ENCODE measurements at places on chromosomes 5 and 9.

GRCh38 chr5:34930870-34931269 lies 1.5 kb downstream of the DNAJC21 start:
- no peak for DNase-seq

GRCh38 chr9:38047301-38048251 lies 21.5 kb downstream of the SHB start:
- peak; percentile 95 for DNase-seq

GRCh38 chr9:131963072-131964030 lies 116.3 kb downstream of the MED27 start:
- no peak for DNase-seq

GRCh38 chr5:102845041-102845440 lies 89.9 kb downstream of the PAM start:
- DNase-seq = no peak

DNA sequence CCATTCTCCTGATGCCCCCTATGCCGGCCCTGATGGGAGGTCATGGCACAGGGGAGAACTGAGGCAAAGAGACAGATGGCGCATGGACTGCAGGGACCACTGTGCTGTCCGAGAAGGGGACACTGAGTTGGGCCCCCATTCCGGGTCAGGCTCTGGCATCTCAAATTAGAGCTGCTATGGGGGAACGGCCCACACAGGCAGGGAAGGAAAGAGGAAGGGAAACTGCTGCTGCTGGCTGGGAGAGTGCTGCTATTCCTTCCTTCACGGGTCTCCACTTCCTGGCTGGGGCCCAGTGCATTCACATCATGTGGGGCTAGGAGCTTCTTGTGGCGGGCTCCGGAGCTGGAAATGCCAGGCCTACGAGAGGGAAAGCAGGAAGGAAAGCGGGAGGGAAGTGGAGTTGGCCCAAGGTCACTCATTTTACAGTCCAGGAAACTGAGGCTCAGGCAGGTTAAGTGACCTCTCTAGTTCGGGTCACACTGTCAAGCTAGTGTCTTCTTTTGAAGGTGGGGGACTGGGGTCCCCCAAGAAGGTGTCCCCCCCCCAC lies 1.3 kb upstream of the CARD19 start:
- peak; percentile 14 for DNase-seq

DNA sequence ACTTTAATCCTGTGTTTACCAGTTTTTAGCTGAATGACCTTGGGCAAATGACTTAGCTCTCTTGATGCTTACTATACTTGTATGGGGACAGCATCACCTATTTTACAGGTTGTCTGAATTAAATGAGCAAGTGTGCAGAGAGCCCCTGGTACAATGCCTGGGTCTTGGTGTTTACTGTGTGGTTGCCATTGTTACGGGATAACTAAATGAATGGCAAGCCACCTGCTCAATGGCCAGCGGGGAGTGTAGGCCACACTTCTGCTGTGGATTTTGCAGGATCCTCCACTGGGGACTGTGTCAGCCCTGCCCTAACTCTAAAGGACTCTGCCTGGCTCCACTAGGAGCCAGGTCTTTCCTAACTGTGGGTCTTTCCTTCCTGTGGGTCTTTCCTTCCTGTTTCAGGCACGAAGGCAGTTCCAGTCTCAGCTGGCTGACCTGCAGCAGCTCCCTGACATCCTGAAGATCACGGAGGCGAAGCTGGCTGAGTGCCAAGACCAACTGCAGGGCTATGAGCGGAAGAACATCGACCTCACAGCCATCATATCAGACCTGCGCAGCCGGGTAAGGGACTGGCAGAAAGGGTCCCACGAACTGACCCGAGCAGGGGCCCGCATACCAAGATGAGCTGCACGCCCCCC lies 10.3 kb upstream of the GLE1 start:
- no peak for DNase-seq

GRCh38 chr9:88577256-88578120 lies 42.5 kb downstream of the NXNL2 start:
- DNase-seq = no peak

GRCh38 chr5:39415201-39415600 lies 9.6 kb downstream of the DAB2 start:
- no peak for DNase-seq

- DNase-seq = peak; percentile 36
Measured at GRCh38 chr5:163407034-163407655, 30.2 kb upstream of the CCNG1 start.

GRCh38 chr5:65791712-65792673 lies 70.0 kb downstream of the NLN start:
- DNase-seq = no peak

DNA sequence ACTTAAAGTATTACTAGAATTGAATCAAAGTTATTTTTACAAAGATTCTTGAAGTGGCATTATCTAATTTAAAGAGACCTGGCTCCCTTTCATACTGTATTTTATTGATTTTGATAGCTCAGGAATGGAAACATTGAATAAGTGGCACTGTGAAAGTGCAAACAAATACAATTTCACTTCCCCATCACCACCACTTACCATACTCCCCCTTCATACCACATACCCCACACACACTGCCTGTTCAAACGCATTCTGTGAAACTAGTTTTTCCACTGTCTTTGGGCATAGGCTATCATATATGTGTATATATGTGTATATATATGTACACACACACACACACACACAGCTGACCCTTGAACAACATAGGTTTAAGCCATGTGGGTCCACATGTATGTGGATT lies 62.1 kb upstream of the ATG10 start:
- no peak for DNase-seq
